ENCODE measurements at places on chromosomes 6 and 20.

GRCh38 chr6:35391240-35391968, 49.0 kb downstream of the PPARD start:
- no peak for DNase-seq

DNA sequence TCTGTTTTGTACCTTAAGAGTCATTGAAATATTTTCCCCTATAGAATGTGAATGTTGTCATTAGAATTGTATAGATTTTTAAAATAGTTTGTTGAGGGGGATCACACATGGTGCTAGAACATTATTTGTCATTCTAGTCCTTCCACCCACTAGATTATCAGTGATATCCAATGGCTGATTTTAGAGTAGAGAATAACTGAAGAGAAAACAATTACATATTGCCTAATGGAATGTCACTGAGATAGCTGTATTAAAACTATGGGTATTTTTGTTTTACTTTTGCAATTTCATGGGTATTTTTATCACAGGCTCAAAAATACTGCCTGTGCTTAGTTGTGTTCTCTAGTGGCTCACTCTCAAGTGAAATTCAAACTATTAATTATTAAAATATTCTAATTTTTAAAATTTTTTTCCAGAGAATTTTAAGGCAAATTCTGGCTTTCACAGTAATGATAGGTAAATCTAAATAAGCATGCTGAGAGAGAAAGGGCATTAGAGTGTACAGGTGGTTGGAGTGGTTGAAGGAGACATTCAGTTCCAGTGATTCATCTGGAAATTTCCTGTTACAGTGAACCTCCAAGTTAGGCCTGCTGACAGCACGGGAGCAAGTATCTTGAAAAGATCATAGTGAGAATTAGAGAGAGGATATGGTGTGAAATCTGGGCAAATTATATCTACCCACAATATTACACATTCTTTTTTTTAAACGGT, 399.6 kb downstream of the NKAIN2 start:
- DNase-seq = no peak

DNA sequence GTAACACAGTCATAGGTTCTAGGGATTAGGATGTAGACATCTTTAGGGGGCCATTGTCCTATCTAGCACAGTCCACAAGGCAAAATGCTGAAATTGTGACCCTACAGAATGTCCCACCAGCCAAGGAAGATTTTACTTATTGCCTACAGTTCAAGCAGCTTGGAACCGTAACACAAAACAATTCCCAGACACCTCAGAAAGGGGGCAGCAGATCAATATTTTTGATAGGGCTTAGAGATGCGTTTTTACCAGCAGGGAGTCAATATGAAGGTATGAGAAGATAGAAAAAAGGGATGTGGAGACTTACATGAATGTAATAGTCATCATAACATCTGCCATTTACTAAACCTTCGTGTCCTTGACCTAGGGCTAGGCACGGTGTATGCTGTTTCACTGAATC, 81.0 kb downstream of the TMEM170B start:
- no peak for DNase-seq

DNA sequence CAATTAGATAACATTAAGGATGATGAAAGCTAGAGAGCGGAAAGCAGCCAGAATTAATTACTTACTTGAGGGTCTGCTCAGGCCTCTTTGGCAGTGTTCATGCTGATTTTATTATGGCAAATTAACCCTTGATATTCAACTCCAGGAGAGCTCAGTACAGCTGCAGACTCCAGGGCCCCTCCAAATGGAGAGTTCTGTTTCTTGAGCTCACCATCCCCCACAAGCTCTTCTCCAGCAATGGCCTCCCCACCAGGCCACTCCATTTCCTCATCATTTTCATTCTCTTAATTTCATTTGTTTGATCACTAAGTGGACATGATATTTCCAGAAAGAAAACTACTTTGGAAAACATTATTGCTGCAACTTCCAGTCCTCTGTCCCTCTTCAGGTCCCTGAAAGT, 513.3 kb upstream of the NOX3 start:
- no peak for DNase-seq

GRCh38 chr6:5728351-5729079, 278.2 kb downstream of the NRN1 start:
- no peak for DNase-seq

GRCh38 chr6:109486068-109486467, 3.0 kb upstream of the ZBTB24 start:
- DNase-seq = no peak

GRCh38 chr6:133368664-133369063, 127.5 kb downstream of the EYA4 start:
- DNase-seq = no peak

GRCh38 chr20:42530855-42531448, 658.8 kb downstream of the PTPRT start:
- peak; percentile 26 for DNase-seq

DNA sequence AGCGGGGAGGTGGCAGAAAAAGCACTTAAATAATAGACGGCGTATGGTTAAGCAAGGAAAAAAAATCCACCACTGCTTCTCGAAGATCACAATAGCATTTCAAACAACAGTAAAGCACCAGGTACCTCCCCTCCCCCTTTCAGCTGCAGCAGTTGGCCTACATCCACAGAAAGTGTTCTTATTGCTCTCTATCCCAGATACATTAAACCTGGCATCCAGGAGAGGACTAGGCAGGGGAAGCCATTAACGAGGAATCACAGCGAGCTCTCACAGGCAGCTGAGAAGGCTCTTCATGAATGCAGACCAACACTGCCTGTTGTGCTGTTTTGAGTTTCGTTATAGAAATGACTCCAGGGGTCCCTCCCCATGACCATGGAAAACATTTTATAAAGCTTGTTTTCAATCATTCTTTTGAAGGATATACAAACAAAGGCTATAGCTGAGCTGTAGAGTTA, 11.8 kb downstream of the FYN start:
- no peak for DNase-seq

DNA sequence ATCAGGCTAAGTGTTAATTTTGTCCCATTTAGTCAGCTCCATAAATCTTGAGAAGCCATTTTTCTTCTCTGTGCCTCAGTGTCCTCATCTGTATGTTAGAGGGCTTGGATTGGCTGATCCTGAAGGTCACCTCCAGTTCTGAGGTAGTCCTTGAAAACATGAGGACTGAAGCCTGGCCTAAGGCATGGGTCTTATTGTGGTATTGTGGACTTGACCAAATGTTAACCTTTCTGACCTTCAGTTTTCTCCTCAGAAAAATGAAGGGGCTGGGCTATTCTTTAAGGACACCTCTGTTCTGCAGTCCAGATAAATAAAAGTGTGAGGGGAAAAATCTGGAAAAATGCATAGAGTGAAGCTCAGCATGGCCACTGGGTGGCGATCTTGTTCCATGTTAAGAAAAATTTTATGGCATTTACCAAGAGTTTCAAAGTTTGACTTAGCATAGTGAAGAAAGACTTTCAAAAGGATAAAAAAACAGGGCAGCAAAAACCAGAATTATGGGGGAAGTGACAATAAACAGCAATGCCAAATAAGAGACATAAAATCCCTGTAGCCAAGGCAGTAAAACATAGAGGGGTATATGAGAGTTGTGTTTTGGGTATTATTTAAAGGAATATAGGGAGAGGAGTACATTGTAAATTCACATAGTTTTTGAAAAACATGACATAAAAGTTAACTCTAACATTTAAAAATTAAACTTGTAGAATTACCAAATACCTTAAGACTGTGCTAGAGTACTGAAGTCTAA, 13.2 kb upstream of the TFB1M start:
- DNase-seq = no peak

DNA sequence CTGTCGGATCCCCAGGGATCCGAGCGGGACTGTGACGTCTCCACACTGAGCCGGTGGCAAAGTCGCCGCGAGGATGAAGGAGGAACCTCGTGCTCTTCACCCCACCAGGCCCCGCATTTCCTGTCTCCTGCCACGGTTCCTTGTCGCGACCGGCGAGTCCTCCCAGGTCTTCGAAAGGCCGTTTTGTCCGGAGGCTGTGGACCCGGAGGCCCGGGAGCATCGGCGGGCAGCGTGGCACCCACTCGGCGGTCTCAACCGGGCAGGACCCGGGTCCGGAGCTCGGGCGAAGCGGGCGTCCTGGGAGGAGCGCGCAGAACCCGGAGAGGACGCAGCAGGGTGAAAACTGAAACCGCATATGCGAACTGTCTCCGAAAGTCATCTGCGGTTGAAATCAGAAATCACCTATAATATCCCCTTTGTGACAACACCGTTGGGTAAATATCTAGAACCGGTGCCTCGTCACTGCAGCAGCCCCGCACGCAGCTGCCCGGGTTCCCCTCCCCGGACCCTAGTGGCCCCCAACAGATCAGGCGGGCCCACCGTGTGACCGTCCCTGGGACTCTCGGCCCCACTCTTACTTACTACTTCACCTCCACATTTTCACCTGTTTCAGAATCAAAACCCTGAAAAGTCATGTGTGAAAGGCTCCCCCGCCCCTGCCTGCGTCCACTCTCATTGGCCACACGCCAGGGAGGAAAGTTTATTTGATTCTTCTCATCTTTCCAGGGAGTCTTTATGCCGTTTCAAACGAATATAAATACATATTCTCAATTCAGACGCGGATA, 3.1 kb upstream of the ULBP2 start:
- DNase-seq = no peak

DNA sequence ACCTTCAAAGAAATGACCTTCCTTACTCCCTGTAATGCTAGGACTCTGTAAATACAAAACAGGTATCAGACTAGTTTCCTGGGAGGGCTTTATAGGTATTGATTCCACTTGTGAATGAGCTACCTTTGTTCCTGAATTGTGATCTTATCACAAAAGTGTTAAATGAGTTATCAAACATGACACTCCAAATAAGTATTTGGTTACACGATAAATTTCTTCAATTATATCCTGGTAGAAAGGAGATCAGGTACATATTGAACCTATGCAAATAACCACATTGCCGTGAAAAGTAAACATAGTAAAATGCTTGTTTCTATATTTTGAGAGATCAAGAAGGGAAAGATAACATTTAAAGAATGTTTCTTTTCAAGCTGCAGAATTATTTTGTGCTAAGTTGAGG, 285.3 kb downstream of the HIVEP2 start:
- no peak for DNase-seq

GRCh38 chr6:53801022-53801421, 6.2 kb downstream of the LRRC1 start:
- no peak for DNase-seq

DNA sequence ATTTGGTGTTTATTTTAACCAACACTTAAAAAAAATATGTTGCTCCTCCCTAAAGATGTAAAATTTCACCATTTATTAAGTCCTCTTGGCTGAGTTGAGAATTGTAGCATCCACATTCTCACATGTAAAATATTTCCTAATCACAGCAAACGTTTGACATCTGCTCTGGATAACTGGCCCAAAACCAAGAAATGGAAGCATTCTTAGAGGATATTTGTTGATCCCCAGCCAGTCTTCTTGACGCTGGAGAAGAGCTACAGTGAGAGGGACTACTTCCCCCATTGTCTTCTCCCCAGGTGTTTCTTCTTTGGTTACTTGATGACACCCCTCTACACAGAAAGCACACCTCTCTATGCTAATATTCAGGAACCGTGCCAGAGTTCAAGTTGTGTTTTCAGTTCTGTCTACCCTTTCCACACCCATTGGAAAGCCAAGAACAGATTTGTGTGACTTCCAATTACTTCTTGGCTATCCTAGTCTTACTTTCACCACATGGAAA, 454.5 kb upstream of the JAG1 start:
- no peak for DNase-seq

Data from HuH-7.5 (cell line).